Activated CD4-positive, alpha-beta T cell treated with anti-CD3 and anti-CD28 coated beads, Interleukin-2, Interleukin-6, amounts not matched to agents 100 ng/mL and 50 ng/mL, durations not matched to agents 16 hours and 8 hours (primary cell): ENCODE measurements at places on chromosomes 3 and 15.
A peak's percentile ranks its signal among the peaks of the same experiment; 100 is the strongest.

DNA sequence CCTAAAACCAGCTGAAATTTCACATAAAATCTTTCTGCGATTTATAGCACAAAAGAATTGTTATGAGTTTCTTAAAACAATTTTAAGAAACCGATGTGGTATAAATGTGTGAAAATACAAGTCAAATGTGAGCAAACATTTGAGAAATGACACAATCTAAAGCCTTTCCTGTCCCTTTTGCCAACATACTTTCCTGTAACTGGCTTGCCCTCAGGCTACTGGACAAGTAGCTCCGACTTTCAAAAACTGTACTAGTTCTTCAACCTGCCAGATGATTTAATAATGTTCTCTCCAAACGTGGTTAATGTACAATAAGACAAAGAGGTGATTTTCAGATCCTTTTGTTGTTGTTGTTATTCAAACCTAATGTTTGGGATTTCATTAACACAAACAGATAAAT lies 105.9 kb upstream of the ARHGEF26 start:
- DNase-seq, result no peak

DNA sequence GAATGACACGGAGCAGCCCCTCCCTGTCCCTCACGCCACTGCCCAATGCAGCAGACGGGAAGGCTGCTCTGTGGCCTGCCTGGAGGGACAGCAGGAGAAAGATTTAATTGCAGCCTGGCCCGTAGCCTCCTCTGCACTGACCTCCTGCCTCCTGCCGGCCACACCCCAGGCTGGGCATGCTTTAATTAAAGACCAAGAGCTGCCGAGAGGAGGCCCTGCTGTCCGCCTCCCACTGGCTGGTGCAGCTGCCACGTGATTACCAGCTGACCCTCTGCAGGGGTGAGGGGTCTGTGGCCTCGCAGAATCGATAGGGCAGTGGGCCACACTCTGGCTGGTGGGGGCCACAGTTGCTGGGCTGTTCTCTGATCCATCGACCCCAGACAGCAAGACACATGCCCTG lies 100.2 kb upstream of the PRR23E start:
- no peak for DNase-seq

DNA sequence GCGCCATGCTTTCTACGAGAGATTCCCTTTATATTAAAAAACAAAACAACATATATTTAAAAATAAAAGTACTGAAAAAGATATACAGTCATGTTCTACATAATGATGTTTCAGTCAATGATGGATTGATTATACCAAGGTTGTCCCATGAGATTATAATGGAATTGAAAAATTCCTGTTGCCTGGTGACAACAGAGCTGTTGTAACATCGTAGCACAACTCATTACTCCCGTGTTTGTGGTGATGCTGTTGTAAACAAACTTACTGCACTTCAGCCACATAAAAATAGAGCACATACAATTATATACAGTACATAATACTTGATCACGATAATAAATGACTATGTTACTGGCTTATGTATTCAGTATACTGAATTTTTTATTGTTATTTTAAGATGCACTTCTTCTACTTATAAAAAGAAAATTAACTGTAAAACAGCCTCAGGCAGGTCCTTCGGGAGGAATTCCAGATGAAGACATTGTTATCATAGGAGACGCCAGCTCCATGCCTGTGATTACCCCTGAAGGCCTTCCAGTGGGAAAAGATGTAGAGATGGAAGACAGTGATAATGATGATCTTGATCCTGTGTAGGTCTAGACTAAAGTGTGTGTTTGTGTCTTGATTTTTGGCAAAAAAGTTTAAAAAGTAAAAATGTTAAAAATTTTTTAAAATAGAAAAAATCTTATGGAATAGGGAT lies 11.7 kb downstream of the CCR1 start:
- DNase-seq, result no peak

DNA sequence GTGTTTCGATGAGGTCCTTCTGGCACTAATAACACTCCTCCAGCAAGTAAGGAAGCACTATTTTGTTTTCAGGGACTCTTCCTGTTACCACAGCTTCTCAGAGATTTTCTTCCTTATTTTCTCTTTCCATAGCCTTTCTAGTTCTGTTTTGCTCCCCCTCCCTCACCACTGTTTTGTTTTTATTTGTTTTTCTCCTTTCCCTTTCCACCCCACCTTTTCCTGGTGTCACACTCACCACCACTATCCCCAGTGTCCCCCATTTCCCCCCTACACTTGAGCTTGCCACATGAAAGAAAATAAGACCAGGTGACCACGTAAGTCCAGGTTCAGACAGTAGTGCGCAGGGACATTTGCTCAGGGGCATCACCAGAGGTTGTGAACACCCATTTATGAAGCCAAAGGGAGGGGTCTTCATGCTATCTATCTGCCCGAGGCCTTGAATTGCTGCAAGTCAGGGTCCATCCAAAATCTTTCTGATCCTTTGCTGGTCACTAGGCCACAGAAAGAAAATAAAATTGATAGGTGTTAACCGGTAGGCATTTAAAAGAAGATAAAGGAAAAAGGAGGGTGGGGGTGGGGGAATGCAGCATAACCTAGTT lies 1.4 kb upstream of the RFTN1 start:
- DNase-seq, result no peak

DNA sequence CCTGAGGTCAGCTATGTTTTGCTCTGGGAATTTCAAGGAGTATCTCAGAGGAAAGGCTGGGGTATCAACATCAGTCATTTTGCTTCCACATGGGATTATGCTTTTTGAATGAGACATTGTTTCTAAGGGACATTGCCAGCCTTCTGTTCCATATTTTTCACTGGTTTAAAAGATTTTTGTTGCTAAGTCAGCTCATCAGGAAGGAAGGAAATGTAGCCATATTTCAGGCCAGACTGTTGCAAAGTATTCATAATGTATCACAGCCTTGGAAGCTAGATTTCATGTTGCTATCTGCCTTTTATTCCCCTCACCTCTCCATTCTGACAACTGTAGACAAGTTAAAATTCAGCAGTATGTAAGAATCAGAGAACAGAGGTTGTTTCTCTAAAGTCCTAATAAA lies 61.0 kb upstream of the CHRM5 start:
- DNase-seq, result no peak

DNA sequence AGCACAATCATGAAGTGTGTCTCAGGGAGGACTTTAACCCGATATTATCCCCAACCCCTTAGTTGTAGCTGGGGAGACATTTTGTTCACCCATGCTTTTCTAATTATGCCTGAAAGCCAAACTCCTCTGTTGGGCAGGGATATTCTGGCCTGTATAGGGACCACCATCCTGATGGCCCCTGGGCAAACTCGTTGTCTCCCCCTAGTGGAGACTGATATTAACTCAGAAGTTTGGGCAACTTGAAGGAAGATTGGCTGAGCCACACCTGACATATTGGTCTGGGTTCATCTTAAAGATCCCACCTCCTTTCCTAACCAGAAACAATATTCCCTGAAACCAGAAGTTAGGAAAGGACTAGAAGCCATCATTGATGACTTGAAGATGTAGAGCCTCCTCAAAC lies 42.3 kb downstream of the TM4SF18 start:
- DNase-seq, result peak; percentile 55

- no peak for DNase-seq
Observed at GRCh38 chr3:13846716-13847570, 32.9 kb downstream of the WNT7A start.

- DNase-seq, result no peak
Observed at GRCh38 chr15:28887339-28888174, 1.8 kb downstream of the APBA2 start.

GRCh38 chr3:185711255-185711870 lies 113.5 kb downstream of the IGF2BP2 start:
- no peak for DNase-seq

DNA sequence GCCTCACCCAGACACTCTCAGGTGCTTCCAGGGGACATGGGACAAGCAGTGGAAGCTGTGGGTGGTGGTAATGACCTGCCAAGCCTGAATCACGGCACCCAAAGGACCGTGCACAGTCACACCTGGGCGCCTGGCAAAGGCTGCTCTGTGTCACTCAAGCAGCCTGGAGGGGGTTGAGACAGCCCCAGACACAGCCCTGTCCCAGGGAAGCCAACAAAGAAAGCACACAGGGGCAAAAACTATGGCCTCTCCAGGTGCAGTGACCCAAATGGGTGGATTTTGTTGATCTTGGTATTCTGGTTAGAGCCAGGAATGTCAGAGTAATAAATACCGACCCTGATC lies 15.0 kb upstream of the OCA2 start:
- DNase-seq, result no peak

GRCh38 chr3:16361087-16361486 lies 96.1 kb downstream of the OXNAD1 start:
- DNase-seq, result no peak

GRCh38 chr15:98231696-98232440 lies 271.4 kb downstream of the ARRDC4 start:
- no peak for DNase-seq

DNA sequence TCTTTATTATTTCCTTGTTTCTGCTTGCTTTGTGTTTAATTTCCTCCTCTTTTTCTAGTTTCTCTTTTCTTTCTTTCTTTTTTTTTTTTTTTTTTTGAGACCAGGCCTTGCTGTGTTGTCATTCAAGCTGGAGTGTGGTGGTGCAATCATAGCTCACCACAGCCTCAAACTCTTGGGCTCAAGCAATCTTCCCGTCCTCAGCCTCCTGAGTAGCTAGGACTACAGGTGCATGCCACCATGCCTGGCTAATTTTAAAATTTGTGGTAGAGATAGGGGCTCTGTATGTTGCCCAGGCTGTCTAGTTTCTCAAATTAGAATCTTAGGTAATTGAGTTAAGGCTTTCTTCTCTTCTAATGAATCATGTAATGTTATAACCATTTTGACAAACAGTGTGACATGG lies 22.4 kb downstream of the SLMAP start:
- no peak for DNase-seq

DNA sequence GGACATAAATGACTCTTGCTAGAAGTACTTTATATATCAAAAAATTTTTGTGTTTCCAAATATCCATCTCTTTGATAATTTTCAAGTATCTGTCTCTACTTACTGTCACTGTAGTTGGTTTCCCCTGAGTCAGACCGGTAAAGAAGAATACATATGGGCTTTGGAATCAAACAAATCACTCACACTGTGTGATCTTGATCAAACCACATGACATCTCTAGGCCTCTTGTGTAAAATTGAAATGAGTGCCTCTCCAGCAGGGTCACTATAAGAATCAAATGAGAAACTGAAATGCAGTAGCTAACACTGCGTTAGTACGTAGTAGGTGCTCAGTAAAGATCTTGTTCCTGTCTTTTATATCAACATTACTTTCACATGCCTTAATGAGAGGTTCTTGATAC lies 314.6 kb upstream of the STT3B start:
- DNase-seq, result peak; percentile 46

GRCh38 chr15:23484870-23485269 lies 37.8 kb upstream of the GOLGA6L2 start:
- DNase-seq, result no peak

DNA sequence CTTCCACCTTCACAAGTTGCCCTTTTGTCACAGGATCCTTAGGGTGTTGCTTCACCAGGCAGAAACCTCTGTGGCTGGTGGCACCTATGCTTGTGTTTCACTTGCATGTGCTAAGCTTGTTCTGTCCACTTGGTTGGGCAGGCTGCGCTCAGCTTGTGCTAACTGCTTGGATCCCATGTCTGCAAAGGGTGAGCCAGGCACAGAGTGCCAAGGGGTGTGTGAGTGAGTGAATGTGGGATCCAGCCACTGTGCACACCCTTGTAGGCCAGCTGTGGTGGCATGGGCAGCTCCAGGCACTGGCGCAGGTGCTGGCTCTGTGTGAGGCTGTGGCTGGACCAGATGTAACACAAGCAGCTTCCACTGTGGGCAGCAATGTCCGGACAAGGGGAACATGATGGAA lies 728.7 kb upstream of the ROBO1 start:
- no peak for DNase-seq

- no peak for DNase-seq
Observed at GRCh38 chr3:123799544-123800361, 84.4 kb downstream of the MYLK start.

DNA sequence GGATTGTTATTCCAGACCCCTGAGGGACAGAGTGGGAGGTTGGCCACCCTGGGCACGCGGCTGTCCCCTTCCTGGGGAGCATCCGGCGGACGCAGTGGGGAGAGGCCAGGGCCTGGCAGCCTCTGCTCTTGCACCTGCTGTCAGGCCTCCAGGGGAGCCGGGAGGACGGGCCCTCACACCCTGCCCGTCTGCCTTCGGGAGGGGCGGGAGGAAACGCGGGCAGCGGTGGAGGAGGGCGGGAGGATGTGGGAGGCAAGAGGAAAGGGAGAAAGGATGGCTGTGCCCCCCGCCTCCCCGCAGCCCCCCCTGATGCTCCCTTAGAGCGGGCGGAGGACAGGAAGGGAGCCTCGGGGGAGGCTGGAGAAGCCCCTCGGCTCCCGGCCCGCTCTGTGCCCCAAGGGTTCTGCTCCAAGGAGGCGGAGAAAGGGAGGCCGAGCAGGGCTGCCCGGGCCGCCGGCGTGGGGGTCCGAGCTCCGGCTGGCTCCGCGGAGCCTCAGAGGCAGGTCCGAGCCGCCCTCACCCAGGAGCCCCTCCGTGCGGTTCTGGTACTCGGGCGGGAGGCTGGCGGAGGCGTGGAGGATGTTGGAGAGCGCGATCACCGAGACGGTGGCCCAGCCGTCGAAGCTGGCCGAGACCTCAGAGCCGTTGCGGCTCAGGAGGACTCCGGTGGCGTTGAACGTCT lies 40.9 kb downstream of the MUC20 start:
- DNase-seq, result no peak

DNA sequence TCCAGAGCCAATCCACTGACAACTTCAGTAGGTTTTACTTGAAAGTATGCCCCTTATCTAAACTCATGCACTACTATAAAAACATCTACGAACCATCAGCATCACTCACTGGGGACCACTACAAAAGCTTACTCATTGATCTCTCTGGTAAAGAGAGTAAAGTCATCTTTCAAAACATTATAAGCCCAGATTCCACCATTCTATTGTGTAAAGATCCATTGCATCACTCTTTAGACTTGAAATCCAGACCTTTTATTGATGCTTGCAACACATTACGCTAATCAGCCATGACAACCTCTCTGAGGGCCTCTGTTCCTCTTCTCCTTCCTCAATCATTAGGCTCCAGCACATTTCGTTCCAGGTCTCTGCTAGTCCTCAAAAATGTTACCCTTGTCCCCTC lies 248.9 kb upstream of the WNT5A start:
- no peak for DNase-seq

- peak; percentile 91 for DNase-seq
Observed at GRCh38 chr3:20056725-20057611, 16.7 kb downstream of the KAT2B start.

DNA sequence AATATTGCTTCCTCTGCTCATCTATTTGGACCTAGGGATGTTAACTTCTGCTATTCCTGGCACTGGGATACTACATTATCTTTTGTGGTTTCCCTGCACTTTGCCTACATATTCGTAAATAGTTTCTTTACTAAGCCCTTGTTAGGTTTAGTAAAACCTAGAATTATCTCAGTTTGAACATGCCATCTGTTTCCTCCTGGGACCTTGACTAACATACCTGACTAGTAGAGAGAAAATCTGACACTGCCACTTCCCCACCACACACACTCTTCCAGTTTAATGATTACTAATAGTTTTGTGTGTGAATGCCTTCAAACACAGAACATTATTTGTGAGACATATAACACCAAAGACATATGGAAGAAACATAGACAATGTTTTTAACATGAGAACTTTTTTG lies 28.2 kb upstream of the SOX2 start:
- DNase-seq, result no peak
